ENCODE measurements at places on chromosomes 3 and 15.

DNA sequence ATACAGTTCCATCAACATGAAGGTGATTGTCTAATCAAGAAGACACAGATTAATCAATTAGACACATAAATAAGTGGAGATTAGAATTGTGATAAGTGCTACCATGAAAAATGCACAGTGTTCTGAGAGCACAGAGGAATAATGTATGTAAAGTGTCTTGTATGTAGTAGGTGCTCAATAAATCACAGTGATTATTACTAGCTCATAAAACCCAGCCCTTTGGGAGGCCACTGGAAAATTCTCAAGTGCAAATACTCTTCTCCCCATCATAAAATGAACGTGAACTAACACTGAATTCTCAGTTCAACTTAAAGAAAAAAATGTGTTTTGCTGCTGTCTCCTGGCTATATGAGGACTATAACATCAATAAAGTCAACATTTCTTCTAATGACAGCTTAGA, 368.2 kb downstream of the FOXP1 start:
- DNase-seq = no peak

DNA sequence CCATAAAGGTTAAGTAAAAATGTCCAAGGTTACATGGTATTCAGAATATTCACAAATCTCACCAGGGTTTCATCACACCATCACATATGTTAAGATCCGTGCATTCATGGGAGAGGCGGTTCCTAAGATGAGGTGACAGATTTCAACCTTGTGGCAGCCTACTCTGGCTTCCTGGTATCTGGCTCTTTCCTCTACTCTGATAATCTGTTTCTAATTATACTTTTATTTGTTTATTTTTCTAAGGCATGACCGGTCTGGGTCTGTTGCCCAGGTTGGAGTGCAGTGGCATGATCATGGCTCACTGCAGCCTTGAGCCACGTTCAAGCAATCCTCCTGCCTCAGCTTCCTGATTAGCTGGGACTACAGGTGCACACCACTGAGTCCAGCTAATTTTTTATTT, 34.4 kb downstream of the RAF1 start:
- DNase-seq = no peak

DNA sequence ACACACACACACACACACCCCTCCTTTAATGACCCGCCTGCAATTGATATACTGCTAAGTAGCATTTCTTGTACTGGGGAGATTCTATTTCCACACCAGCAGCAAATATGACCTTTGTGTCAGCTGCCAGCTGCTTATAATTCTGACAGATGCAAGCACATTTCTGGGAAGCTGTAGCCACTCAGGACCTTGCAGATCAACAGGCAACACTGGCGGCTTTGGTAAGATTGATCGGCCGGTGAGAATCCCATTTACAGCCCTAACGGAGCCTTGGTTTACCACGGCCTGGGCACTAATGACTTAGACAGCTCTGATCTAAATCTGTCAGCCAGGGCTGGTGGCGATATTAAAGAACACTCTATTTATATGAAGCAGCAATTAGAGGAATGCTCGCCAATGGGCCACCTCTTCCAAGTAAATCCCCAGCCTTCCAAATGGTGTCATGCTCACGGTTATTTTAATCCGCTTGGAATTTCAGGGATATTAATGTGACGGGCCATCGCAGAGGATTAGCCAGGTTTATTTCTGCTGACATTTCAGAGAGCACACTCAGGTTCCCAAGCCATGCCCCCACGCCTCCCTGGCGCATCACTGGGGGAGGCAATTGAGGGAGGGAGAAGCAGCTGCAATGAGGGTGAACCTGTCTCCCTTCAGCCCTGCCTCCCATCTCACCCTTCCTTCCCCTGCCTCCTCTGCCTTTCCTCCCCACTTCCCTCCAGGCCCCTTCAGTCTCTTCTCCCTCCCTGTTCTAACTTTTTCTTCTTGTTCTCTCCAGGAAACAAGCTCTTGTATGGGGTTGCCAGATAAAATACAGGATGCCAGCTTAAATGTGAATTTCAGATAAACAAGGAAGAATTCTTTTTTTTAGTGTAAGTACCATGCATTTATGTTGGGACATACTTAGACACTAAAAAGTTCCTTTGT, 287.0 kb downstream of the TLE3 start:
- no peak for DNase-seq

DNA sequence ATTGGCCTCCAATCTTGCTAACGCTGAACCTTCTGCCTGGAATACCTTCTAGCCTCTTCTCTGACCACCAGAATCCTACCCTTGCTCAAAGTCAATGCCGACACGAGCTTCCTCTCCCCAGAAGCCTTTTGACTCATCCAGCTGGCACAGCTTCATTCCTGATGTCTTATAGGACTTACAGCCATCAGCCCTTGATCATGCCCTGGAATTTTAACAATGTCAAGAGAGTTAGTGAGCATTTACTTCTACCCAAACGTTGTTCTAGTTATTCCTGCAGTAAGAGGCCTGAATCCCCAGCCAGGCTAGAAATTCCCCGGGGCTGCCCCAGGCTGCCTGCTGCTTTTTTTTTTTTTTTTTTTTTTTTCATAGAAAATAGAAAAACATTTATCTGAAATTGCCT, 3.9 kb downstream of the CYP1A2 start:
- no peak for DNase-seq

DNA sequence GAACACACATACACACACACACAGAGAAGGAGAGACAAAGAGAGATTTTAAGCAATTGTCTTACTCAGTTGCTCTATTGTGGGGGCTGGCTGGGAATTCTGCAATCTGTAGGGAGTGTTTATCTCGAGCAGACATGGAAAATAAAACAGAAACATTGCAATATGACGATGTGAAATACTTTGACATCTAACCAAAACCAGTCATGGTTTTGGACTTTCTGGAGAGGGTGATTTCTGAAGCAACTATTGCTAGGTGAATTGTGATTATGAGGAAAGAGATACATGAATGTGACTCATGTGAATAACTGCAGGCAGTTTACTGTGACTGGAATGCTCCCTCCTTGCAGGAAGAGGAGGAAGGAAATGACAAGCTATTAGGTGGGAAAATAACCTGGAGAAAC, 12.3 kb upstream of the PHLDB2 start:
- no peak for DNase-seq

- peak; percentile 49 for DNase-seq
Observed at GRCh38 chr15:64686130-64686735, 89.2 kb downstream of the RBPMS2 start.

GRCh38 chr15:49678655-49679054, 57.8 kb downstream of the DTWD1 start:
- no peak for DNase-seq

DNA sequence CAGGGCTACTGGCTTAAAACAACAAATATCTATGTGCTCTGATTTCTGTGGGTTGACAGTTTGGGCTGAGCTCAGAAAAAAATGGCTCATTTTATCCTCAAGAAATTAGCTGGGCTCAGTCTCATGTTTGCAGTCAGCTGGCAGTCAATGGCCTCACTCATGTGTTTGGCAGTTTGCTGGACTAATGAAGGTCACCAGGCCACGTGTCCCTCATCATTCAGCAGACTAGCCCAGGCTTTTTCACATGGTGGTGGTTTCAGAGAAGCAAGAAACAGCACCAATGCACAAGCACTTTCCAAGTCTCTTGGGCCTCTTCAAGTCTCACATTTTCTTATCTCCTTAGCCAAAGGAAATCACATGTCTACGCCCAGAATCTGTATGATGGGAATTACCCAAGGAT, 478.3 kb upstream of the PPP2R3A start:
- no peak for DNase-seq
